D721Med (cell line): ENCODE measurements at places on chromosomes 11 and 22.

DNA sequence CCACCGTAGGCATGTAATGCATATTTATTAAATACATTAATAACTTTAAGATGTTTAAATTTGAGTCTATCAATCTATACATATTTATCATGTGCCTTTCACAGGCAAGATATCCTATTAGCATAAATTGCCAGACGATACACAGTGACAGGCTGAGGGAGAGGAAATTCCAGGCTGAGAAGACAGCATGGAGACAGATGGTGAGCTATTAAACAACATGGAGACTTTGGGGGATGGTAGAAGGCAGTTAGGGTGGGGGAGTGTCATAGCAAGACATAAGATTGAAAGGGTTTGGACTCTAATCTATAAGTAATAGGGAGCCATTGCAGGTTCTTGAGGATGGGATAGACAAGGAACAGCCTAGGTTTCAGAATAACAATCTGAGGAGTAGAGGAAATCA lies 138.5 kb downstream of the NXPE2 start:
- DNase-seq: no peak

DNA sequence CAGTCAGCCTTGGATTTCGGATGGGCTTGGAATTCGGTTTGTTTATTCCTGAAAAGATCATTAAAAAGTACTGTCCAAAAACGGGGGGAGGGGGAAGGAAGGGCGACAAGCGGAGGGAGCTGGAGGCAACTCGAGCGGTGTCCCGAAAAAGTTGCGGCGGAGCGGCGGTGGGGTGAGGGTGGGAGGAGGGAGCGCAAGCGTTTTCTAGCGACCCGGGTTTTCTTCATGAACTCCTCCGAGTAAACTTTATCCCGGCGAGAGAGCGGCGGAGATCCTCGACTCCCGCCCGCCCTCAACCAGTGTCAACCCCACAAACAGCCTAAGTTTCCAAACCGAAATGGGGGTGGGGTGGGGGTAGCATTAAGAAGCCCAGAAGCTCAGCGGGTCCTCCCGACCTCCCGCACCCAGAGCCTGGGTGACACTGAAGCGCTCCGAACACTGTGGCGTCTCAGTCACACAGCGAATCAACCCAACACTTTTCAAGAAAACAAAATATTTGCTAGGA lies 133.0 kb upstream of the C11orf58 start:
- no peak for DNase-seq

DNA sequence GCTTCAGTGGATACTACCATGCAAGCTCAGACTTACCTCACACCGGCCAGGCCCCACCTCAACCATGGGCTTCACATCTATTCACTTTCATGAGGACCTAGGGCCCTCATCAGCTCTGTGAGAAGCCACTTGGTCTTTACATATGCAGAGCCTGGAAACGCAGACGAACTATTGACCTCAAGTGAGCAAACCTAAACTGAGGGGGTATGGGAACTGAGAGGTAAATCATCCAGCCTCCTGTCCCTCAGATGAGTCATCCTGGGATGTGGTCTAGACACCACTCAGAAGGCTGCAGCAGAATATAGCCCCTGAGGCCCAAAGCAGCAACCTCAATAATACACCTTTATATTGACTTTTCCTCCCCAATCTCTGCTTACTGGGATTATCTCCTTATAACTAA lies 578.0 kb downstream of the INSC start:
- DNase-seq: no peak

- DNase-seq: no peak
Measured at GRCh38 chr11:9535189-9535781, 38.2 kb upstream of the WEE1 start.

DNA sequence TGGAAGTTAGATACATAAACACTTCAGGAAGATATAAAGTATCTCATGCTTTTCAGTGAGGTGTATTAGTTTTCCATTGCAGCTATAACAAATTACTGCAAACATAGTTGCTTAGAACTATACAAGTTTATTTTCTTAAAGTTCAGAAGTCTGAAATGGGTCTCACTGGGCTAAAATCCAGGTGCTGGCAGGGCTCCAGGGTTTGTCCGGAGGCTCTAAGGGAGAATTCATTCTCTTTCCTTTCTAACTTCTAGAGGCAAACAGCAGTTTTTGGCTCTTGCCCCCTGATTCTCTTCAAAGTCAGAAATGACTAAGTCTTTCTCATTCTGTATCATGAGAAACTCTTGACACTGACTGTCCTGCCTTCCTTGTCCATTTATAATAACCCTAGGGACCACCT lies 138.8 kb downstream of the AASDHPPT start:
- DNase-seq: no peak

DNA sequence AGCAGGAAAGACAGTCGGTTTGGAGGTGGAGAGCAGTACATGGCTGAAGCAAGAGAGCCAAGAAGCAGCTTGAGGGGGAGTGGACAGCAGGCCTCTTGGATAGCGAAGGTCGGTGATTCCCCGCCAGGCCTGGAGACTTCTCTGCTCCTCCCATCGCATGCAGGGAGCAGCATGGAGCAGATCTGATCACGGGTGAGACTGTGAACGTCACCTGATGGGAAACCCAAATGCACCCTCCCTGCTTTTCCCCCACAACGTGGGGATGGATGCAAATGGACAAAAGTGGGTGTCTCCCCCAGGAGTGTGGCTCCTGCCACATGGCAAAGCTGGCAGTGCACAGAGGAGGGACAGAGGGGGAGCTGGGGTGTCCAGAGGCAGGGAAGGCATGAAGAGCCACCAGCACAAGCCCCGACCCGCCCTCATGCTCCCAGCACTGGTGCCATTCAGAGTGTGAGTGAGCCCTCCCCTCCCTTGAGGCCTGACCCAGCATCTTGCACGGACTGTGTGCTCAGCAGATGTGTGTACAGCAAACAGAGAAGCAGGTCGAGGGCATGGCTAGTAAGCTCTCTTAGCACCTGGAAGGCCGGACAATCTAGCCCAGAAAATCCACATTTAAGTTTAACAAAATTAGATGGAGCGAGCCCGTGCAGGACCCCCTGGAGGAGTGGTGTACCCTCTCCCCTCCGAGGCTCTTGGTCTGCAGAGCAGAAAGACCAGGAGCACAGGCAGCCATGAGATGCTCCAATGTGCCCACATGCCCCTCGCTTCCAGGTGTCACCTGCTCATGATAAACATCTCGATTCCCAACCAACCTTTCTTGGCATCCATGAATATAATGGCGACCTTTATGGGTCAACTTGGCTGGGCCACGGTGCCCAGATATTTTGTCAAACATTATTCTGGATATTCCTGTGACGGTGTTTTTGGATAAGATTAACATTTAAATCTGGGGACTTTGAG lies 661.7 kb downstream of the TBC1D22A start:
- no peak for DNase-seq

DNA sequence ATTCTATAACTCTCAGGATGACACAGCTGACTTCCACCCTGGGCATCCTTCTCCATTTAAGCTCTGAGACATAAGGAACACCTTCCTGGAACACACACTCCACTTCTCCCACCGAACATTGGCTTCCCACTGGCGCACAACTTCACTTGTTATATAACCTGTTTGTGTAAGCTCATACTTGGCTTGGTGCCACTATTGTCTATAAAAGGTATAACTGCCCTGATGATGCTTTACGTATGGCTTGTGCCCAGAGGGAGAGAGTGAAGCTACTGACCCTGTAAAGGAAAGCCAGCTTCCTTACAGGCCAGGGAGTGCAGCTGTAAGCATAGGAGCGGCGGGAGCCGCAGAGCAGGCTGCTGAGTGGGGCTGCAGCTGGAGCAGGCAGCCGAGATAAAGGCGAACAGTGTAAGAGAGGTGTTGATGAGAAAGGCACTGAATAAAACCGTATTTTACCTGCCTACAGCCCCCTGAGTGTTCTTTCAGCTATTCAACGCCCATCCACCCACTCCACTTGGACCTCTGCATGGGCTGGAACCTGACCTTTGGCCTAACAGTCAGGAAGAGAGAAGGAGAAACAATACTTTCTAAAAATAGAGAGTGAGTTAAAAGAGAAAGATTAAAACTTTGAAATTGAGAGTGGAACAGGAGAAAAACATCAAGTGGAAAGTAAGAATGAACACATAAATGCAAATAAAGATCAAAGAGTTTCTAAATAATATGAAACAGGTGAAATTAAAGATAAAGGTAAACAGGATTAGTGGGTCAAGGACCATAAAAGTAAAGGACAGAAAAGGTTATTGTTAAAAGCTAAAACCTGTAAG lies 252.1 kb upstream of the ARHGAP42 start:
- no peak for DNase-seq

DNA sequence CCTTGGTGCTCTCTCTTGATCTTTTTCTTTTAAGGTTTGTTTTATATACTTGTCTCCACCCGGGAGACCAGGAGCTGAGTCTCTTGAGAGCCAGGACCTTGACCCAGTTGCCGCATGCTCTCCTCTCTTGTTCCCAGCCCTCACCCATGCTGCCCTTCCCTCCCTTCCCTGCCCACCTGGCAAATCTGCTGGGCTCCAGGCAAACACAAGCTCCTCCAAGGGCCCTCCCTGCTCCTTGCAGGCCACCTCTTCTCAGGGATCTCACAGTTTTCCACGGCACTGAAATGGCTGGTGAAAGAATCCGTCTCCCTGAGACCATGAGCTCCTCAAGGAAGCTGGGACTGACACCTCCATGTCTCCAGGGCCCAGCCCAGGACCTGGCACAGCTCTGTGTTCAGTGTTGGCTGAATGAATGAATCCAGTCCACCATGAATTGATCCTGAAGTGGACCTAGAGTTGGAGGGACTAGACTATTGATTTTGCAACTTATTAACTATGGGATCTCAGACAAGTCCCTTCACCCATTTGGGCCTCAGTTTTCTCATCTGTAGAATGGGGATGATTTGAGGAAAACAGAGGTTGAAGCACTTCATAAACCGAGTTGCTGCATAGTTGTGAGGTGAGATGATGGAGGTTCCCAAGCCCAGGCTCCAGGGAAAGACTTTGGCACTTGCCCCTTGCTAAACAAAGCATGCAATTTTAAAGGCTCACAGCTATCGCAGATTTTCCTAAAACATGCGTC lies 25.1 kb upstream of the FBLN1 start:
- no peak for DNase-seq

- DNase-seq: no peak
Measured at GRCh38 chr11:119721129-119722120, 7.6 kb downstream of the NECTIN1 start.

DNA sequence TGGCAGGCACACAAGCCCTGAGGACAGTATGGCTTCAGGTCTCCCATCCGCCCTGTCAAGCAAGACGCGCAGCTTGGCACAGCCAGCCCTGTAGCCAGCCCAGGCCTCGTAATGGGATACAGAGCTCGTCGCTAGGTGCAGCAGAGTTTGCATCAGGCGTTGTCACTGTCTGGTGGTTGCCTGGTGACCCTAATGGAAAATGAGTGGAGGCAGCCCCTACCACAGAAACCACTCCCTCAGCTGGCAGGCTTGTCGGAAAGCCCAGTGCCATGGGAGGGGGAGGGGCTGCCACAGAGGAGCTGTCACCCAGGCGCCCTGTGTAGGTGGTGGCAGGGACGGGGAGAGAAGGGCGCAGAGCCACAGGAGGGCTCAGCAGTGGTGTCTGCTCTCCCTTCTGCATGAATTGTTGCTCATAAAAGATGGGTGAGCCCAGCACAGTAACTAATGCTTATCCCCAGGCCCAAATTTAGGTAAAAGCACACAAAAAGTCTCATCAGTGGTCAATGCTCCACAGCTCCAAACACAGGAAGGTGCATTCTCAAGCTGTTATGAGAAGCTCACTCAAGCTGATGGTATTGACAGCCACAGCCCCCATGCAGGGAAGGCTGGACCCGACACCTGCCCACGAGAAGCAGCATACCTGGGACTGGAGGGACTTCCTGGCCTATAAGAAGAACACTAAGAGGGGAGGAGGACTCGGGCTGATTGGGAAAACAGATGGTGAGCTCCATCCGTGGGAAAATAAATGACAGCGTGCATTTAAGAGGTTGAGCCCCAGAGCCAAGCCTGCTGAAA lies 164.6 kb downstream of the ETS1 start:
- no peak for DNase-seq

- no peak for DNase-seq
Measured at GRCh38 chr22:23682827-23683355, 7.9 kb upstream of the RGL4 start.
